WTC11 (cell line): ENCODE measurements at places on chromosomes 2 and 18.
A peak's percentile ranks its signal among the peaks of the same experiment; 100 is the strongest.

DNA sequence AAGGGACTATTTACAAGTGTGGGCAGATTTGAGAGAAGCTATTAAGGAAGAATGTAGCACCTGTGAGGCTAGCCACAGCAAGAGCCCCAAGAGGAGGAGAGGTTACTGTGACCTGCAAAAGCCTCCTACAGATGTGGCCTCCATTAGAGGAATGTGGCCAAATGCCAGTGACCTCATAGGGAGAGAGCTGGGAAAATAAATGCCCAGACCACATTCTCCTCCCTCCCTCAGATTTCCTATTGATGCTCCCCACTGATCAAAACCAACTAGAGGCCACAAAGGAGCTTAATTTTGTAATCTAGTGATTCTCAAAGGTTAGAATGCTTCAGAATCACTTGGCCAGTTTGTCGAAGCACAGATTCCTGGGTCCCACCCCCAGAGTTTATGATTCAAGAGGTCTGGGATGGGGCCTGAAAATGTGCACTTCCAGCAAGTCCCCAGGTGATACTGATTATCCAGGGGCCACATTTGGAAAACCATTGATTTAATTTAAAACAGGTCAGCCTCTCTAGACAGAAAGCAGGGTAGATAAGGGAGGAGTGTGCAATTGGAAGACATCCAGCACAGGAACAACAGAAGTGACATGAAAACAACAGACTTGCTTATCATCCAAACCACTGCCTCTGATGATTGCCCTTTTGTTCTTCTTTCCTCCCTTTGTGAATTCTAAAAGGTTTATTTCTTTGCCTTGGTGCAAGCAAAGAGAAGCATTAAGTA is 61.2 kb upstream of the RBBP8 start:
- no peak for DNase-seq

GRCh38 chr2:207014424-207014823 is 75.1 kb downstream of the CPO start:
- no peak for DNase-seq

DNA sequence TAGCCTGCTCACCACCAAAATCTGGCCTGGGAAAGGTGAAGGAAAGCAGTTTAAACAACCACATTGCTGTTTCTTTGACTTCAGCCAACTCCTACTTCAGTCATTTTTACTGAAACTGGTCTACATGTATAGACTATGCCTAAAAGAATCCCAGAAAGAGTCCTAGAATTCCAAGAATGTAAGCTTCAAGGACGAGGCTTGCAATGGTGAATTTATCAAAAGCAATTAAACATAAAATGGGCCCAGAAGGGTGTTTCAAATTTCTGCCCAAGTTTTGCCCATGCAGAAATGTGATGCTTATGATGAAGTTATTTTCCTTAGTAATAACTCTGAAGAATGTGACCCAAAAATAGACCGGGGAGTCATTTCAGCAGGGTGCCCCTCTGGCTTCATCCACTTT is 16.6 kb downstream of the EN1 start:
- DNase-seq: no peak

DNA sequence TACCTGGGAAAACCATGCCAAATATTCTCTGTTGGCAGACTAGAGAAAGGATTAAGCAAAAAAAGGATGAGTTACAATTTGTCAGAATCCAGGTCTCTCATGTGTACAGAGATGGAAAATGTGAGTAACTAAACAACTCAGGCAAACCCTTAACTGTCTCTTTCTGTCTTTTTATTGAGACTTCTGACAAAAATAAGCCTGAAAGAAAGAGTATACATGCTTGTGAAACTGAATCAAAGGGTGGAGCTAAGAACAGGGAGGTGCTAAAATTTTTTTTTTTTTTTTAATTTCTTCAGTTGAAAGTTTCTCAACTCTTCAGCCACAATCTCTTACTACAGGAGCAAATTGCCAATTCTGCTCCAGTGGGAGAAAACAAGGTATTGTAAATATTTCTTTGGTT is at the start of gene SERPINB10:
SERPINB10 (plus strand) TSS at position 295 of the 400 bp plus-strand sequence. CDS start 7,553 bp downstream, outside the sequence.
- DNase-seq: no peak

DNA sequence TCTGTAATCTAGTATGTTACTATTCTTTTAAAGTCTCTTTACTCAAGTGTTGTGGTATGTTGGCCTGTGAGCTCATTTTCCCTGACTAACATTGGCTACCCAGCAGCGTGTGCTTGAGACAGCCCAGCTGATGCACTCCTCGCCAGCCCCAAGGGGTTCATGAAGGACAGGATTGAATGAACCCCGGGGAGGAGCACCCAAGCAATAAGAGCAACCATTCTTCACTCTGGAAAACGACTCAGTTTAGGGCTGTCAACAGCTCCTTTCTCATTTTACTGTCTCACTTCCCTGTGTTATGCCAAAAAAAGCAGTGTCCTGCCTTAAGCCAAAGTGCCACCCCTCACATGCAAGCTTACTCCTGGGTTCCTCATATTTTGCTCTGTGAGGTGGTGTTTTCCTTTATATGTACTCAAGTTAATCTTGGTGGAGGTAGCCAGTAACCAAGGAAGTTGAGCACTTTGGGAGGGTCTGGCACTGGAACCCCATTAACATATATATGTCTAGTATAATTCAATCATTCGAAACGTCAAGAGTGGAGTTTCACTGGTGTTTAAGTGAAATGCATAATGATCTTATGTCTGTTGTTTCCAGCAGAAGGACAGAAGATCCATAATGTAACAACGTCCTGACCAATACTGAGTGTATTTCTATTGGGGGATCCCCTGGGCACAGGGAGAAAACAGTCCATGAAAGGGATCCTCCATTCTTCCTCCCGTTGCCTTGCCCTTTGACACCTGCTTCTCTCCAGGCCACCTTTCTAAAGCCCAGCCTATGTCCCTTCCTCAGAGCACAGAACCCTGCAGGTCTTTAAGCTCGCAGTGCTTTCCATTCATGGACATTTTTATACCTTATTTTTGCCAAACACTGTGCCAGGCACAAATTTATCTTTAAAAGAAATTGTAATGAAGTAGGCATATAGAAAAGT is 43.2 kb downstream of the ATIC start:
- DNase-seq: no peak

- no peak for DNase-seq
Observed at GRCh38 chr2:58449286-58450010, 208.3 kb upstream of the FANCL start.

DNA sequence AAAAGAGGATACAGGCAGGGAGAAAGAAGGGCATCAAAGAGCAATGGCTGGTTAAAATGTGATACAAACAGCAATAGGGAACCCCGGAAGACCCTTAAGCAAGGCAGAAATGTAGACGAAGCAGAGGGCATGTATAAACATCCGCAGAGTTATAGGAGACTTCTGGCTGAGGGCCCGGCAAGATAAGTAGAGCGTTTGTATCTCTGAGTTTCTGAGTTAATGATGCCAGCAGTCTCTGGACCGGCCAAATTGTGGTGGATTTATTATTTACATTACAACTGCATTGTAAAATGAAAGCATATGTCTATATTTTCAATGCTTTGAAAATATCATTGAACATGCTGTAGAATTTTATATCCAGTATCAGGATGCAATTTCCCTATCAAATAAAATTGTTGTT is 148.0 kb upstream of the KCTD1 start:
- no peak for DNase-seq

DNA sequence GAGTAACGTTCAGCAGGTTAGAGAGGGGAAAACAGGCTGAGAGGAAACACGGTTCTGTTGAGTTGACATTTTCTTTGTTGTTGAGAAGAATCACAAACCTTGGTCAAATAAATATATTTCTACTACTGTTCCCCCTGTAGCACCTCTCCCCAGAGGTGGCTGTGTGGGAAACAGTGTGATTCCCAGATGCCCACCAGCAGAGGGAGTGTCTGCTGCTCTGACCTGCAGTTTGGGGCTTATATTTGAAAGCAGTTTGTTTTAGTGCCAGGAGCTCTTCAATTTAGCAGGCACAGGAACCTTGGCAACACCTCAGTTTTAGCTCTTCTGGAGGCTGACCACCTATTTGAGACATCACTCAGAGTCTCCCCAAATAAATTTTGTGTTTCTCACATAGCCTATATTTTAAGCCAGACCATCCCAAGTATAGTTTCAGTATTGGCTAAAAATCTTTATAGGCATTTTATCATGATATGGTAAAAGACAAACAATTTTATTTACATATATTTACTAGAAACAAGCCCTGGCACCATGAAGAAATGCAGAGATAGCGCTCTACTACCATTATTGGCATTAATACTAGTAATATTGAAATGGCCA is 75.7 kb downstream of the PIK3C3 start:
- peak; percentile 51 for DNase-seq

DNA sequence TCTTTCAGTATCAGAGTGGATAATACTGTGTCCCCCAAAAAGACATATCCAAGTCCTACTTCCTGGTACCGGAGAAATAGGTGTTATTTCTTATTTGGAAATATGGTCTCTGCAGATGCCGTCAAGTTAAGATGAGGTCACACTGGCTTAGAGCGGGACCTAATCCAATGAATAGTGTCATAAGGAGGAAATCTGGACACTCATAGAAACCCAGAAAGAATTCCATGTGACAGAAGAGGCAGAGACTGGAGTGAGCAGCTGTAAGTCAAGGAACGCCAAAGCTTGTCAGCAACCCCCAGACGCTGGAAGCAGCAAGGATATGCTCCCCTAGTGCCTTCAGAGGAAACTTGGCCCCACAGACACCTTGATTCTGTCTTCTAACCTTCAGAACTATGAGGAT is 69.8 kb downstream of the CCBE1 start:
- no peak for DNase-seq

- no peak for DNase-seq
Observed at GRCh38 chr2:205684871-205685313, 2.6 kb downstream of the NRP2 start.

DNA sequence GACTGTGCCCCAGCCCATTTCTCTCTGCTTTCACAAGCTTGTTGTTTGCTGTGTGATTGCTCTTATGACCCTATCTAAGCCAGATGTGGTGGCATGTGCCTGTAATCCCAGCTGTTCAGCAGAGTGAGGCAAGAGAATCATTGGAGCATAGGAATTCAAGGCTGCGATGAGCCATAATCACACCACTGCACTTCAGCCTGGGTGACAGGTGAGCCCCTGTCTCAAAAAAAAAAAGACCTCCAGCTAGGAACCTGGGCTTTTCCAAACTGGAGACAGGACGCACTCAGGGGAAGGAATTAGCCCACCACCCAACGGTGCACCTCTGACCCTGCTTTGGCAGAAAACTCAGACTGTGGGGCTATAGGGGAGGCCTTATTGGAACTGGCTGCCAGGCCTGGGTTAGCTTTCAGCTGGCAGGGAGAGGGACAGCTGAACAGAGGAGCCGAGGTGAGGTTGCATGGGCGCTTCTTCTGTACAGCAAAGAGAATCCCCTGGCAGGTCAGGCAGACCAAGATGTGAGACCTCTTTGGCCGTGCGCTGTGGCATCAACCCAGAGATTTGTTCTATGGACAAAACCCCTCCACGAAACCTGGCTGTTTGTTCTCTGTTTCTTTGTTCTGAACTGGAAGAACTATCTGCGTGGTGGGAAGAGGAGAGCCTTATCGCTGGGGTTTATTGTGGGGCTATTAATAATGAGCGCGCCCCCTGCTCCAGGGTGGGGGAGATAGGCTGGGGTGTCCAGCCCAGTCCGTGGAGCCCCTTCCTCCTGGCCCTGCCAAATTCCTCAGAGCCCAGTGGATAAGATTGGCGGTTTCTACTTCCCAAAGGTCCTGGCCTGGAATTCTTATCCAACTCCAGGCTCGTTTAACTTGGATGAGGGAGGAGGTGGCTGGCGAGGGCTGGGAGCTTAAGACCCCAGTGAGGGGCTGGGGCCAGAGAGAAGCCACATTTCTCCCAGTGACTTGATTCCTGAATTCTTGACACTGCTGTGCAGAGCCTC is 38.8 kb upstream of the SMAD7 start:
- DNase-seq: no peak

DNA sequence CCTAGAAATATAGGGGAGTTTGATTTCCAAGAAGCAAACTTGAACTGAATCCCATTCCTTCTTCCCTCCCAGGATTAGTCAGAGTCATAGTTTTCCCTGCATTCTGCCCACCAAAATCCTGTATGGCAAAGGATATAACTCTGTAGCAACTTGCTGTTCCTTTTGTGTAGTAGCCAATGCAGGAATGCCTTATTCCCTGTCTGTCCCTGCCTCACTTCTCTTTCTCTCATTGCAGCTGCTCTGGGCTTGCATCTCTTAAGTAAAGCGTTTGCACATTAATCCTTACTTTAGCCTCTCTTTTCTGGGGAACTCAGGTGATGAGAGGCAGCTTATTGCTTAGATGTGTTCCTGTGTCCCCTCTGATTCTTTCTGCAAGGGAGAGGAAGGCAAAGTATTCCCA is 333.1 kb upstream of the VWC2L start:
- no peak for DNase-seq

DNA sequence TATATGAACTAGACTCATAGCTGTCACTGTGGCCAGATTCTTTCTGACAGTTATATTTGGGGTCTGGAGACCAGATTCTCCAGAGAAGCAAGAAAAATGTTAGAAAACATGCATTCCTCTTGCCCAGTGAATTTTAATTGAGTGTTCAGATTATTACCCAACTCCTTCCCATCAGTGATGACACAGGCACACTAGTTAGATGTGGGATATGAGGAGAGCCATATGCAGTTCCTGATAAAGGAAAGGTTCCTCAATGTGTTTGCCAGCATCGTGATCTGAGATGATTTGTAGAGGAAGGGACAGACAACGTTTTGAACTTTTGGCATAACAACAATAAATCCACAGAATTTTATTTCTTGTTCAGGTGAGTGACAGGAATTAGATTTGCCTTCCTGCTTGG is 308.6 kb downstream of the PIEZO2 start:
- DNase-seq: no peak

- DNase-seq: no peak
Observed at GRCh38 chr2:122955776-122956175, 1069.3 kb upstream of the CNTNAP5 start.

GRCh38 chr18:51621864-51622160 is 424.3 kb upstream of the MEX3C start:
- no peak for DNase-seq

- no peak for DNase-seq
Observed at GRCh38 chr2:7118606-7119131, 201.5 kb downstream of the RNF144A start.

- DNase-seq: no peak
Observed at GRCh38 chr2:145323512-145323911, 803.6 kb upstream of the ZEB2 start.

DNA sequence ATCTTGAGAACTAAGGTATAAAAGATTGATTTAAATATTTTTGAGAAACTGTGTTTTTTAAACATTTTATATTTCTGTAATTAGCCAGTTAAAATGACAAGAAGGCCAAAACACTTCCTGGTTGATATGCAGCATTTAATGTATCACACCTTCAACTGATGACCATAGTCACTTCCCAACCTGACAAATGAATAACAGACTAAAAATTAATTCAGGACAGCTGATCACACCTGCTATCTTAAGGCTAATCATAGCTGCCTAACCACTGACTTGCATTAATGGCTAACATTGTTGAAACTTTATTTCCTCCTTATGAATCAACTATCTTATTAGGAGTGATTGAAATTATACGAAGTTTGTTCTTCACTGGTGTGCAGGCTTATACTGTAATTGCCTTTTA is 125.8 kb upstream of the MSTN start:
- no peak for DNase-seq

- DNase-seq: no peak
Observed at GRCh38 chr2:72135921-72136320, 11.7 kb downstream of the CYP26B1 start.

- DNase-seq: no peak
Observed at GRCh38 chr18:31711365-31712172, 27.2 kb upstream of the B4GALT6 start.
